Activated naive CD4-positive, alpha-beta T cell treated with anti-CD3 and anti-CD28 coated beads, Interleukin-2, amount 50 U/mL, for 16 hours (primary cell): ENCODE measurements at places on chromosomes 13 and 19.

DNA sequence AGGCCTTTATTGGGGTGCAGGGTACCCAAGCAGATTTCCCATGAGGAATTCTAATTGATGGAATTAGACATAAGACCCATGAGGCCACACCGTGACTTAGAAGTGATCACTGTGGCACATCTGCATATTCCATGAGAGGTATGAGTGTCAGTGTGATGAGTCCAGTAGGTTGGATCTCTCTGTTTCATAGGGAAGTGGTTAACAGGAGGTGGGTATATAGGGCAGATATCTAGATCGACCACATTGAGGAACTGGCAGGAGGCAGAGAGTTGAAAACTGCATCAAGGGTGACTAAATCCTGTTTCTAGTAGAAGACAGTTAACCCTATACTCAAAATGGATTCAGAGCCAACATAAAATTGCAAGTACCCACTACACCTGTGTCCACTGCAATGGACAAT is 68.6 kb upstream of the MIR17HG start:
- no peak for DNase-seq

DNA sequence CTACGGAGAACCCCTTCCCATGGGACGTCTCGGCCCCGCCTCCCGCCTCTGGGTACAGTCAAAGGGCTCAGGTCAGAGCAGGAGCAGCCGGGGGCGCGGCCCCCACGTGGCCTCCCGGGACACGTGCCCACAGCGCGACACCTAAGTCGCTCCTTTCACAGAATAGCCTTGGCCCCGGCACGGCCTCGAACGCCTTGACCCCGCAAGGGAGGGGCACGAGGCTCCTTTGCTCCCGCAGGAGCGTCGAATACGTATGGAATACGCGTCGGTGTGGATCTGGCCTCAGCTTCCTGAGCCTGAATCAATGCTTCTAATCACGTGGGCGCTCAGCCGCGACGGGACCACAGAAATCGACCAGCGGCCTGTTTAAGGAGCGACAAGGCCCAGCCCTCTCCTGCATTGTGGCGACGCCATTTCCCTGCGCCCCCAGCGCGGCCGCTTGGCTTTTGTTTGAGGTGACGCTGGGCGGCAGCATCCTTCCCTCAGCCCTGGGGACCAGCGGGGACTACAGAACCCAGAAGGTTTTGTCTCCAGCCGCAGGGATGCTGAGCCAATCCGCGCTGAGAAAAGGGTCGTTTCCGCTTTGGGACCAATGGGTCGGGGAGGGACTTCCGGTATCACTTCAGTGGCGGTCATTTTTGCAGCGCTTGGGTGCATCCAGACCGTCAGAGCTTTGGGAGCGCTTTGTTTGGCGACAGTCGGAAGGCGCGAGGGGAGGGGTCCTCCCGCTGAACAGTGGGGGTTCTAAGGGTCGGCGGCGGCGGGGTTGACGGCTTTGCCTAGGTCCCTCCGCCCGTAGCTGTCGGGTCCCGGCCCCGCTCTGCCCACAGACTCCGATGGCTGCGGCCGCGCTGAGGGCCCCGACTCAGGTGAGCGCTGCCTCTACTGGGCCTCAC is at the start of gene ZIK1:
Gene ZIK1, plus strand, starts transcription at position 625 of the 896 bp plus-strand sequence. Its CDS starts 212 bp downstream, at position 837.
- peak; percentile 88 for DNase-seq

DNA sequence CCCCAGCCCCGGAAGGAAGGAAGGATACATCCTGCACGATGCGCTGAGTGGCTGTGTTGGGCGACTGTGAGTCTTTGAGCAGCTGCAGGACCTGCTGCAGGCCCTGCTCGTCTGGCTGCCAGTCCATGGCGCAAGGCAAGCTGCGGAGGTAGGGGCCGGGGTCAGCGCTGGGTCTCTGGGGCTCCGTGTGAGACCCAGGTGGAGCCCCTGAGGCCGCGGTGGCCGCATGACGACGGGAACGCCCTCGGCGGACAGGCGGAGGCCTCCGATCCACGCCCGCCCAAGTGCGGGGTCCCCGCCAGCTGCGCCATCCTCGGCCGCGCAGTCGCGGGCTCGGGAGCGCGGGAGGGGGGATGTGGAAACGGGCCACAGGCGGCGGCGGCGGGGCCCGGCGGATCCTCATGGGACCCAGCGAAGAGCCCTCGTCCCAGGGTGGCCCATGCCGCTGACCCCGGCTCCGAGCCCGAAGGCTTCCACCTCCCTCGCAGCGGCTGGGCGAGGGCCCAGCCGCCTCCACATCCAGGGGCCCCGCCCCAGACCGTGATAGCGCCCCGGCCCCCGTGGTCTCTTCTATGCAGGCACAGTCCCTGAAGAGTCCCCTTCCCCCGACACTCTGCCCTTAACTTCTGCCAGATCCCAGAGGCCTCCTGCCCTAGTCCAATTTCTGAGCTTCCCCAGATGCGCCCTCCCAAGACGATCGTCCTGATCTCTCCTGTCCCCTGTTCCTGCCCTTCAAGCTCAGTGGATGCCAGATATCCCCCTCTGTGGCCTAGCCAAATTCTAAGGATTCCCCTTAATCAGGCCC is 2.7 kb downstream of the TNPO2 start:
- no peak for DNase-seq

- DNase-seq = no peak
These were observed 6.0 kb downstream of the PROZ start for GRCh38 chr13:113164492-113164891.

DNA sequence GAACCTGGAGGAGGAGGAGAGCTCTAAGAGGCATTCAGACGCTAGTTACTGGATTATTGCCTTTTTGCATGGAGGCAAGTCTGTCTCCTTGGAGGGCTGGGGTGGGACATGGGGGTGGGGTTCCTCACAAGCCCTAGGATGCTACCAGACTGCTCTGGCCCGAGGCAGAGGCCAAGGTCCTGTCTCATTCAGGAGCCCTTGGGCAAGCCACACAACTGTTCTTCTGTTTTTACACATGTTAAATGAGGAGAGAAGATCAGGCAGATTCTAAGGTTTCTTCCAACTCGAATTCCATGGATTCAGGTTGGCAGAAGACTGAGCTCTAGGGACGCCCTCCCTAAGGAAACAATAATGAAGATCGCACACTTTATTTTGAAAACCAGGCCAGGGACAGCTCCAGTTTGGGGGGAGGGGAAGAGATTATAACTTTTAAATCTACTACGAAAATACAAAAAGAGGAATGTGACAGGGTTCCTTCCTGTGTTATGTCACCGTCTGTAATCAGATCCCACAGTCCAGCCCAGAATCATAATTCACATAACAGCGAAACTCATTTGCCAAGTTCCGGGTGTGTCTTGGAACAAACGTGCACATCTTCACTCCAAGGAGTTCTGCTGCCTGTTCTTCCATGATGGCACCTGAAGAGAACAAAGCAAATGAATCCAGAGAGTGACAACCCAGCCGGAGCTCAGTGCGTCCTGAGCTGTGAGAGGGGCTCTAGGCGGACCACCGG is 25.2 kb downstream of the IL17D start:
- no peak for DNase-seq

GRCh38 chr13:88926890-88927502 is 1255.8 kb downstream of the SLITRK5 start:
- no peak for DNase-seq

DNA sequence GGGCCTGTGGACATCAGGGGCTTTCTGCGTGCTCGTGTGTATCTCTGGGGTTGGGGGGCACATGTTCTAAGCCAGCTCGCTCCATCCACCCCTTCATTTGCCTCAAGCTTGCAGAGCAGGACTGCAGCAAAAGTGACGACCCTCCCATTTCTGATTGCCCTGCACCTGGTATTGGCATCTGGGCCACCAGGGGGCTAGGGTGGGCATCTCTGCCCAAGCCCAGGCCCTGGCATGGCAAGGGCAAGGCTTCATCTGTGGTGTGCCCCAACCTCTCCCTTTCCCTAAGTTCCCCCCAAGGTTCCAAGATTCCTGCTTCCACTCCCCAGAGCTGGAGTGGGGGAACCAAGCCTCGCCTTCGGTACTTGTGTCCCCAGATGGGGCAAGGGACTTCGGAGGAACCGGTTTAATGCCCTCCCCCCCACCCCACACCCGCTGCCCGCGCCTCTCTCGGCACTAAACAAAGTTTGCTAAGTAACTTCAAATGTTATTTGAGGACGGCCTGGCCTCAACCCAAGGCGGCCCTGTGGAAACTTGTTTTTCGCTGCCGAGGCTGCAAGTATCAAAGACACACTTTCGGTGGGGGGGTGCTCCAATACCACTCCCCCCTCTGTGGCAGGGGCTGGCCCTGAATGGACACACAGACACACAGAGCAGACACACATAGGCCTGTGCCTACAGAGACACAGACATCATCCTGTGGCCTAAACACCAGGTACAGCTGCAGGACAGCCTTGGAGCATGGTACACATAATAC is 12.2 kb downstream of the NFIX start:
- DNase-seq = no peak

DNA sequence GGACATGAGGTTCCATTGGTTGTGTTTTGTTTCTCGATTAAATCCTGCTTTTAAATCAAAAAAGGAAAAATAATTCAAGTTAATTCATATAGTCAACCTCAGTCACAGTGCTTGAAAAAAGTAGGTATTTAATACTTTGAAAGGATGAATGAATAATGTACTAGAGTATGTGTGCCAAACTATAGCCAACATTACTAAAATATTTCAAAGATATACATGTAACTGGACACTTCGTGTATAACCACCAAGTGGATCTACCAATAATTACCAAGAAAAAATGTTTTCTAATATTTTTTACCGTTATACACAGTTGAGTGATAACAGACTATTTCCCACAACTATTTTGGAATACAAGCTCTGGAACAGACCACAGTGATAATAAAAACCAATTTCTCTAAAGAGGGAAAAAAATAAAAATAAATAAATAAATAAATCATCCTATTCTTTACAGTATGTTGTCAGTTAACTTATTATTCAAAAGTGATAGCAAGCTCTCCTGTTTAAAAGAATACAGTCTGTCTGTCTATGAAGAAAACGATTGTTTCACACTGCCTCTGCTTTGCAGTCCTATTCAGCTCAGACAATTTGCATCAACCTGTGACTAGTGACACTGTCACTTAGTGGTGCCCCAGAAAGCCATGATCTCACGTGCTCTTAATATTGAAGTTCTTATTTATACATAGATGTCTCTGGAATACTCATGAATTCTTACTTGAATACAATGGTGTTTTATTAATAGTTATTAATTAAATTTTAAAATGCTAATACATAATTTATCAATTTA is 58.2 kb downstream of the UBL3 start:
- no peak for DNase-seq

DNA sequence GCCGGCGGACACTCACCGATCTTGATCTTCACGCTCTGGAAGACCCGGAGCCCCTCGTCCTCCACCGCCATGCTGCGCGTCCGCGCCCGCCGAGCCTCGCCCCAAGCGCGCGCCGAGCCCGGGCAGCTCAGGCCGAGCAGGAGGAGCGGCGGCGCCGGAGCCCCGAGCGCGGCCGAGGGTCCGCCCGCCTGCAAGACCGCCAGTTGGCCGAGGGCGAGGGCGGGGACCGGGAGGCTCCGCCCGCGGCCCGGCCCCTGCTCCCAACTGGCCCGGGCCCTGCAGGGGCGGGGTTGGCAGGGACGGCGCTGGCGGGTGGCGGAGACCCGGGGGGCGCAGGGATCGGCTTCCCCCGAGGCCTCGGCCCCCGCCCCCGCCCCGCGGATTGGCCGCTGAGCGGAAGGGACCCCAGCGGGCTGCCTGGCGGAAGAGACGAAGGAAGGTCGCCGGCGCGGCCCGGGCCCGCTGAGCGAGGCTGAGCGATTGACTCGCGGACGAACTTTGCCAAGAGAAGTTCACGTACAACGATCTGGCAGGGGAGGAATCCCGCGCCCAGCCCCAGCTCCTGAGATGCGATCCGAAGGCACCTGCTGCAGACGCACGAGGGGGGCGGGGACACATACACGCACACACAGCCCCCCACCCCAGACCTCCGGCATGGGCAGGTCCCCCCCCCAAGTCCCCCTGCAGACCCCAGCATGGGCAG is at the start of gene RASA3:
Gene RASA3, minus strand, starts transcription at position 205 of the 703 bp plus-strand sequence. Its CDS starts 134 bp downstream, at position 71.
- DNase-seq = peak; percentile 56

DNA sequence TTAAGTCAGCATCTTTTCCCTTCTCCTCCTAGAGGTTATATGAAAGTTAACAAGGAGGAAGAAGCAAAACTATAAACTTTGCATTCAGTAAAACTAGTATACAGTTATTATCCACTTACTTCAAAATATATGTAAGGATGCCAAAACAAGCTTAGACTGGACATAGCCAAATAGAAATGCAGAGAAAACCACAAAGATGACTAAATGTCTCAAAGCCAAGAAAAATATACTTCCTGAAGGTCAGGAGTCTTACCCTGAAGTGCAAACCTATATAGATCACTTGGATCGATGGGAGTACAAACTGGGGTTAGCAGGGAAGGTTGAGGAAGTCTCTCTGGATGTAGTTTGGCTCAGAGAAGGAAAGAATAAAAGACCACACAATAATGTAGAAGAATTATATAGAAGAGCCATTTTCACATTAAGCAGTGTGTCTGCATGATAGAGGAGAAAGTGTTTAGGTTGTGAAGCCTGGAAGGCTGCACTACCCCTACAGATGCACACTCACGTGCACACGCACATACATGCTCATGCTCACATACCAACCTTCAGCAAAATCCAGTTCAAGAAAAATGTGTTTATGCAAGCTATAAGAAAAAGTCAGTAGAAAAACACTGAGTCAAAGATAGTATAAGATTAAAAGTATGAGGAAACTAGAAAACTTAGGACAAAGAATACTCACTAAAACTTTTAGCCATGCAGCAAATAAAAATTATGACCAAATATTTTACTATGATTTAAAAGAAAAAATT is 112.1 kb upstream of the RXFP2 start:
- no peak for DNase-seq

- DNase-seq = no peak
These were observed 55.5 kb downstream of the GNG7 start for GRCh38 chr19:2646866-2647535.

DNA sequence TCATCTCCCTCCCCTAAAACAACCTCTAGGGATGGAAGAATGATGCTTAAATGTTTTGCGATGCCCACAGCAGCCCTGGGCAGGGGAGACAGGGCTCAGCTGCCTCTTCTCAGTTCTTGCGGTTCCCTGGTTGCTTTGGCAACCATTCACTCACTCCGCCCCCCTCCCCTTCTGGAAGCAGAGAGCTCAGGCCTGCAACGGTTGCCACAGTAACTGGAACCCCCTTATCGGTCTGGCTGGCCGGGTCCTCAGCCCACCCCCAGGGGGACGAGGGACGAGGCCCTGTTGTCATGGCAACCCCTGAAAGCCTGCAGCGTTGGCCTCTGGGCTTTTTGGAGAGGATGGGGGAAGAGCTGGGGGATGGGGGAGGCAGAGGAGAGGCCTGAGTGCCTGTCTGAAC is 19.5 kb downstream of the NOVA2 start:
- no peak for DNase-seq

DNA sequence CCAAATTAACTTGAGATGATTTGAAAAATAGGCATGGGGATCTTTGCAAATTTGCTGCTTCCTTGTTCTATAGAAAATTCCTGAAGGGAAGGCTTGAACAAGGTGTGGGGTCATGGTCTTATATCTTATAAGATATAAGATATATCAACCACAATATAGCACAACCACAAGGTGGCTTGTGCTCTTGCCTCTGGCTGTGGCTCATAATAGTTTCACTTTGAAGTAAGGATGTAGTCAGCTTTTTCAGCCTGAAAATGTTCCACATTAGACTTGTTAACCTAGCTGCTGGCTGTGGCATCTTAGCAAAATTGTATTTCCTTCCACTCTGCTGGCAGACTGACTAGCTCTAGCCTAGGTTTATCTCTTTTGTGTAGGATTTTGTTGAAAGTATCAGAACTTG is 169.7 kb downstream of the KLF5 start:
- no peak for DNase-seq

GRCh38 chr13:72990953-72991352 is 67.9 kb upstream of the KLF5 start:
- no peak for DNase-seq
